Activated CD4-positive, alpha-beta T cell treated with anti-CD3 and anti-CD28 coated beads, Interleukin-2, amount 50 U/mL, for 4 hours (primary cell): ENCODE measurements at places on chromosomes 3 and 15.

GRCh38 chr3:140510303-140510861 lies 167.5 kb upstream of the TRIM42 start:
- no peak for DNase-seq

DNA sequence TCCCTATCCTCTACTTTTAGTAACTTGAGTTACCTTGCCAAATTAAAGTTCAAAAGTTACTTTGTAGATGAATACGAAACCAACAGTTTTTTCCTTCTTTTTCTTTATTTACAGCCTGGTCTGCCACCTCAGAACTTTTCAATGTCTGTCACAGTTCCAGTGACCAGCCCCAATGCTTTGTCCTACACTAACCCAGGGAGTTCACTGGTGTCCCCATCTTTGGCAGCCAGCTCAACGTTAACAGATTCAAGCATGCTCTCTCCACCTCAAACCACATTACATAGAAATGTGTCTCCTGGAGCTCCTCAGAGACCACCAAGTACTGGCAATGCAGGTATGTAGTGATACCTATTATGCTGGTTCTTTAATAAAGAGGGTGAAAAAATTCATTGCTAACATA lies 59.0 kb downstream of the LYSMD4 start:
- DNase-seq: no peak

DNA sequence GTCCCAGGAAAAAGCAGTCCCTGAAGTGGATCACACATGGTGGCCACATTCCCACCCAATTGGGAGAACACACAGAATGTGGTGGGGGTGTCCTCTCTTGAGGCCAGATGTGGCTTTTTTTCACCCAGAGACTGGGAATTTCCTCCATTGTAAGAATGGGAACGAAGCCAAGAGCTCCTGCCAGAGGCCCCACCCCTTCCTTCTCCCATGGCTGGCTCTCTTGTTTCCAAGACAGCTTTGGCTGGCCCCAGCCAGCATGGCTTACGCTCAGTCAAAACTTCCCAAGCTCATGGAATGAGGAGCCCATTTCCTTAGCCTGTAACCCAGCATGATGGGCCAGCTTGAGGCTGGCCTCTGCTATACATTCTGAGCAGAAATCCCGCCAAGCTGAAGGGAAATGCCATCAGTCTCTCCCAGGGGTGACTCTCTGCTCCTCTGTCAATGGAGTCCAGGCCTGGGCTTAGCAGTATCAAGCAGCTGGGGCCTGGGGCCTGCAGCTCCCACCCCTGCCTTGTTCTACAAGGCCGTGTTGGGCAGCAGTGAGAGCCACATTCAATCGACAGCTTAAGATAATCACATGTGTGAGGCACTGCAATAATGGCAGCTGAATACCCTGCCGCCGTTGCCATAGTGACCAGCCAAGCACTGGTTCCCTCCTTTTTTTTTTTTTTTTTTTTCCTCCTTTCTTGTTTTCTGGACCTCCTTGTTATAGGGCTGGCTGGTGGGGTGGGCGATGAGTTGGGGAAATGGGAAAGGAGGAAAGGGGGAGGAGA lies 142.4 kb downstream of the EPHB1 start:
- no peak for DNase-seq

GRCh38 chr3:123070510-123070909 lies 3.7 kb downstream of the PDIA5 start:
- DNase-seq: no peak

GRCh38 chr3:61573441-61573840 lies 12.1 kb downstream of the PTPRG start:
- no peak for DNase-seq

DNA sequence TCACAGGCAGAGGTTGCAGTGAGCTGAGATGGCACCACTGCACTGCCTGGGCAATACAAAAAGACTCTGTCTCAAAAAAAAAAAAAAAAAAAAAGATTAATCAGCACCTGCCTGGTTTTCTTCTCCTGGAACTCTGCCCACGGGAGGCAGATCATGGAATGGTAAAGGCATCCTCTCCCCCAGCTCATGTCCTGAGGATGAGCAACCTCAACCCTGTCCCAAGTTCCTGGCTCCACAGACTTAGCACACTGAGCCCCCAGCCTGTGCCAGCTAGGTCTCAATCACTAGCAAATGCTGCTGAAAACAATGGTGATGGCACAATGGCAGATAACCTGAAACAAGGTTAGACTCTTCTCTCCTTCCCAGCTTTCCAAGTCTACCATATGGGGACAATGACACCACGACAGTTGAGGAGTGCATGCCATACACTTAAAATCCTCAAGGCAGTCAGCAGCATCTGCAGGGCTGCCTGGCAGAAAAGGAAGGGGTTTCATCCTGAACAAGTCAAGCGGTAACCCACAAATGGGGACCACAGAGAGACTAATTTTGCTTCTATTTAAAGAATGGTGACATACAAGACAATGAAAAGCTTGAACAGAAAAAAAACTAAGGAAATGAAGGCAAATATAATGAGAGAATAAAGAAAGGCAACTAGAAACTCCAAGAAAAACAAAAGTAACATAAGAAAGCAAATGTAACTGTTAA lies 4.8 kb downstream of the CLN6 start:
- no peak for DNase-seq

GRCh38 chr3:127614928-127615589 lies 13.9 kb upstream of the PODXL2 start:
- DNase-seq: no peak

- DNase-seq: no peak
Observed at GRCh38 chr15:82183121-82184031, 79.2 kb downstream of the EFL1 start.

- no peak for DNase-seq
Observed at GRCh38 chr3:56467801-56468183, 475 bp downstream of the ERC2 start.

DNA sequence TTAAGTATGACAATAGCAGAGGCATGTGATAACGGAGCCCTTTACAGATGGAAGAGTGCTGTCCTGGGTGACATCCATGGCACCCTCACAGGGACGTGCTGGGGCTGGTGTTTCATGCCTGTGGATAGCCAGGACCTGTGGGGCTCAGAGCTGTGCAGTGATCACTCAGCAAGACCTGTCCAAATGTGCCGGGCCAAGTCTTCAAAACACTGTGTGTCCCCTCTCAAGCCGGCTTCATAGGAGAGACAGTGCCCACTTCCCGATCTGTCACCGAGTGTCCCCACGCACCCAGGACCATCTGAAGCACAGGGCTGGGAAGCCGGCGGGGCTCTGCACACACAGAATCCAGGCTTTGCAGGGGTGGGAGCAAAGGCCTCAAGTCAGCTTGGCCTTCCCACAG lies 217.2 kb upstream of the IGF1R start:
- no peak for DNase-seq

DNA sequence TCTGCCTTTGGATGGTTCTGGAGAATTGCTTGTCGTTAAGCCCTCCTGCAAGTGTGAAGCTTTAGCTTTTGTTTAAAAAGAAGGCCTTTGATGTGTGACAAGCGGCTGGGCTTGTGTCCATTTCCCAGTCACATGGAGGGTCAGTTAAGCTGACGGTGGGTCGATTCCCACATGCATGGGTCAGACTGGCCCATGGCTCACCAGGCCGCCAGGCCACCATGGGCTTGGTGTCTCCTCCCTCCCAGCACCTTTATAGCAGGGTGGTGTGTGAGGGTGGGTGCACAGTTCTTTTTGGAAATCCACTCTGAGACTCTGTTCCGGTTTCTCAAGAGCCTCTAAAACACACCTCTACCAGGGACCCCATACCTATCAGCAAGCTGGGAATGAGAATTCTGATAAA lies 67.2 kb downstream of the SCN5A start:
- DNase-seq: no peak

DNA sequence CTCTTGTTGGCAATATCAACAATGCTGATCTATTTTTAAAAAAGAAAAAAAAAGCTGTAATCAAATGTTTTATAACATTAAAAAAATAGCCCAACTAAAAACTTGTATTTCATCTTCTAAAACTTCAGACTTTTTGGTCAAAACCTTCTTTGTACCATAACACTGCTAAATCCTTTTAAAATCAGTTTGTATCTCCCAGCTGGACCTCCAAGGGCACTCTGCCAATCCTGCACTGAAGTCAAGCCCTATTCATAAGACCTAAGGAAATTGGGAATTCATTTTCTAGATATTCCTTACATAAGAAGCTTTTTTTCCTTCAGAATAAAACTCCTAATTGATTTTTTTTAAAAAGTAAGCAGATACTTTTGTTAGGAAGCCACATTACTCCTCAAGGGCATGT lies 38.2 kb upstream of the HCLS1 start:
- no peak for DNase-seq

DNA sequence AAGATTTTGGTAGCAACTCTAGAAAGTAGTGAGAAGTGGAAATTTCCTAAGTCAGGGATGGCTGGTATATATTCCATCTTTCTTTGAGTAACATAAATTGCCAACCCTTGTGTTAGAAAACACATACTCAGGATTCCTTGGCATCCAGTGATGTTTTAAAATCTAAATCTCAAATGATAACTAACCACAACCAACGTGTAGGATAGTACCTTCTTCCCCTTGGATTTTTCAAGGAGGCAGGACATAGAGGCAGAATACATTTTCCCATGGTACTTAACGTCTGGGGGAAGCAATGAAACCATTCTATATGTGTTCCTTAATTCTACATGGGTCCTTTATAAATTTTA lies 93.4 kb downstream of the WDR76 start:
- DNase-seq: no peak

DNA sequence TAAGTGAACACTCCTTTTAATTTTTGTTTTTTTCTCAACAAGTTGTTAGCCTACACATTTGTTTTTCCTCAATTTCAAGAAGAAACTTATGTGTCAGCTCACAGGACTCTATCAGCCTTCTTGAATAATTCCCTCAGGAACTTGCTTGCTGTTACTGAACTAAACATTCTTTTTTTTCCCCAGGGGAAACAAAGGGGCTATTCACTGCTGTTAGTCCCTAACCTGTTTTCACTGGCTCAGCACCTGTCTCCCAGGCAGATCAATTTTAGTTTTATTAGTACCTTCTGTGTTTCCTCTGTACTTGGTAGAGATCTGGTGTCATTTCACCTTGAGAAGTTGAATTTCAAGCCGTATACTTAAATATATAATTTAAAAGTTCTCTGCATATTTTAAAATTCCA lies 644.6 kb downstream of the CADM2 start:
- no peak for DNase-seq

GRCh38 chr3:177089901-177090300 lies 107.4 kb downstream of the TBL1XR1 start:
- no peak for DNase-seq

DNA sequence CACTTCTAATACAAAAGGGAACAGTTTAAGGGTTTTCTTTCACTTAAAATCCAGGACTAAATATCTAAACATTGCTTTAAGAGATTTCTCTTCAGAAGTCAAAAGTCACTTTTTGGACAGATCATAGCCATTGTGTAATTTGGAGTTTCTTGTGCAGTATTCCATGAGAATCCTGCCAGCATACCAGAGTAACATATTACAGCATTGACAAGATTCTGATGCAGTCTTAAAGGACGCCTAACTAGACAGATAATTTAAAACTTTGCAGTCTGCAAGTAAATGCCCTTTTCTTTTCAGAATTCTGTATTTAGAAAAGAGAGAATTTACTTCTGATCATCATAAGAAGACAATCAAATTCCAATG lies 17.5 kb upstream of the IGSF10 start:
- no peak for DNase-seq

GRCh38 chr3:129182390-129183185 lies 1.1 kb downstream of the CNBP start:
- no peak for DNase-seq

GRCh38 chr3:49747792-49748480 lies 24.2 kb upstream of the GMPPB start:
- DNase-seq: no peak
